ENCODE measurements at places on chromosomes 16 and 17.

DNA sequence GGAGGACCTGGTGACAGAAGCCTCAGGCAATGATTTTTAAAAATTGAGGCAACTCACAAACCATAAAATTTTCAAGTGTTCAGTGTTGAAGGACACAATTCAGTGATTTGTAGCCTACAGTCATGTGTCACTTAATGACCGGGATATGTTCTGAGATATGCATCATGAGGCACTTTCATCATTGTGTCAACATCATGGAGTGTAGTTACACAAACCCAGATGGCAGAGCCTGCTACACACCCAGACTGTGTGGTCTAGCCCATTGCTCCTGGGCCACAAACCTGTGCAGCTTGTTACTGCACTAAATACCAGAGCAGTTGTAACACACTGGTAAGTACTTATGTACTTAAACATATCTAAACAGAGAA, 1.6 kb downstream of the PRSS41 start:
- no peak for DNase-seq

DNA sequence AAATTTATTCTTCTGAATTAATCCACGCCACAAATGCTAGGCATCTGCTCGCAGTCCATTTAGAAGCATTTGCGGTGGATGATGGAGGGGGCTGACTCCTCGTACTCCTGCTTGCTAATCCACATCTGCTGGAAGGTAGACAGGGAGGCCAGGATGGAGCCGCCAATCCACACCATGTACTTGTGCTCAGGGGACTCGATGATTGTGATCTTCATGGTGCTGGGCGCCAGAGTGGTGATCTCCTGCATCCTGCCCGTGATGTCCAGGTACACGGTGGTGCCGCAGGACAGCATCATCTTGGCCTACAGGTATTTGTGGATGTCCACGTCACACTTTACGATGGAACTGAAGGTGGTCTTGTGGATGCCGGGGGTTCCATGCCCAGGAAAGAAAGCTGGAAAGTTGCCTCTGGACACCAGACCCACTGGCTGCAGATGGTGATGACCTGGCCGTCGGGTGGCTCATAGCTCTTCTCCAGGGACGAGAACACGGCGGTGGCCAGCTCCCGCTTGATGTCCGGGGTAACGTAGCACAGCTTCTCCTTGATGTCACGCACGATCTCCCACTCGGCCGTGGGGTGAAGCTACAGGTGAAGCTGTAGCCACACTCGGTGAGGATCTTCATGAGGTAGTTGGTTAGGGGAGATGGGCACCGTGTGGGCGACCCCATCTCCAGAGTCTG, 7.5 kb upstream of the HEATR3 start:
- no peak for DNase-seq

- DNase-seq = no peak
Observed at GRCh38 chr17:68450801-68451200, 6.5 kb downstream of the WIPI1 start.

GRCh38 chr16:70646260-70647241, at the start of gene IL34:
IL34 (plus strand) TSS chr16:70646559; CDS start chr16:70646948, 389 bp downstream.
- peak; percentile 79 for DNase-seq

DNA sequence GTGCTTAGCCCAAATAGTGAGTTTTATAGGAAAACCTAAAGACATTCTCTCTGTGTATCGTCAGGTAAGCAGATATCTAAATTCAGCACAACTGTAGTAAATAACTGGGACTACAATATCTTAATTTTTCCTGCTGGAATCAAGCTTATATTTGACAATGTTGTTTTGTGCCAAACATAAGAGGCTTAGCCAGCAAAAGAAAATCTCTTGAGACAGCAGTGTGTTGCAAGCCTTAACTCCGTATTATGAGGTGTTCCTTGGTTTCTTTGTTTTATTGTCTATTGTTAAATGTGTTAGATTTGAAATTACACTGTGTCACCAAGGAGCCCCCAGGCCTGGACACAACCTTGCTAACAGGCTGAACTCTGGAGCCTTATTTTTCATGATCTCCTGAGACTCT, 1570.6 kb upstream of the GOT2 start:
- no peak for DNase-seq

GRCh38 chr17:4789701-4789950, 862 bp downstream of the GLTPD2 start:
- no peak for DNase-seq

DNA sequence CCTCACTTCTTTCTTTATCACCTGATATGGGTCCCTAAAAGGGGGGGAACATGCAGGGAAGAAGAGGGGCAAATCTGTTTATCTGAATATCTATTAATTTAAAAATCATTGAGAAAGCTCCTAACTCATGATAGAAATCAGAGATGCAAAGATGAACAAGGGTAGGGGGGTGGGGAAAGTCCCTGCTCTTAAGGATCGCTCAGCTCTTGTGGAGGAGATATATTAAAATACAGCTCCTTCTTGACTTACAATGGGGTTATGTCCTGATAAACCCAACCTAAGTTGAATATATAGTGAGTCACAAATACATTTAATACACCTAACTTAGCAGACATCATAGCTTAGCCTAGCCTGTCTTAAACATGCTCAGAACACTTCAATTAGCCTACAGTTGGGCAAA, 237.5 kb downstream of the MAF start:
- no peak for DNase-seq

DNA sequence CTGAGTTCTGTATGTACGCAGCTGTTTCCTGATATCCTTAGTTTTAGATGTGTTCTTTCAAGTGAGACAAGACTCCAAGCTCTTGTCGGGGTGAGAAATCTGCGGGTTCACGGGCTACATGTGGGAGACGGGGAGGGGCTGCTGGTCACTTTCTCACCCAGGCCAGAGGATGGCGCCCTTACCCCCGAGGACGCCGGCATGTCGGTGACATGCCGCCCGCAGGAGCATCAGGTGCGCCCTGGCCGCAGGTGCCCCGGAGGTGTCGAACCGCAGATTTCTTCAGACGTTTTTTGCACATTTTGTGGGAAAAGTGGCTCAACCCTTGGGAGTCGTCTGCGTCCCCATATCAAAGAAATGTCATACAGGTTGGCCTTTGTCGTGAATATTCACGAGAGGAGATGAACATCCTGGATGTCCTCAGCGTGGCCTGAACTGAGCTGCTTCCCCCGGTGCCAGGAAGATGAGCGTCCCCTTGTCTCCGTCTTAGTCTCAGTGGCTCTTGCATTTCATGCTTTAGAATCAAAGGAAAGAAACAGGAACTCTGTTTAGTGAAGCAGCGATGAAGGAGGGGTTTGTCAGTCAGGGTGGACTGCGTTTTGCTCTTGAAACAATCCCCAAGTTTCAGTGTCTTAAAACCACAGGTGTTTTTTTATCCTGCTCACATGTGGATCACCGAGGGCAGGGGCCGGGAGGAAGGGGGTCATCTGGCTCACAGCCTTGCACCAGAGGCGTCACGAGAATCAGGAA, 75.4 kb upstream of the ZNF750 start:
- no peak for DNase-seq

- no peak for DNase-seq
Observed at GRCh38 chr17:7260651-7261378, 1.5 kb downstream of the CLDN7 start.

DNA sequence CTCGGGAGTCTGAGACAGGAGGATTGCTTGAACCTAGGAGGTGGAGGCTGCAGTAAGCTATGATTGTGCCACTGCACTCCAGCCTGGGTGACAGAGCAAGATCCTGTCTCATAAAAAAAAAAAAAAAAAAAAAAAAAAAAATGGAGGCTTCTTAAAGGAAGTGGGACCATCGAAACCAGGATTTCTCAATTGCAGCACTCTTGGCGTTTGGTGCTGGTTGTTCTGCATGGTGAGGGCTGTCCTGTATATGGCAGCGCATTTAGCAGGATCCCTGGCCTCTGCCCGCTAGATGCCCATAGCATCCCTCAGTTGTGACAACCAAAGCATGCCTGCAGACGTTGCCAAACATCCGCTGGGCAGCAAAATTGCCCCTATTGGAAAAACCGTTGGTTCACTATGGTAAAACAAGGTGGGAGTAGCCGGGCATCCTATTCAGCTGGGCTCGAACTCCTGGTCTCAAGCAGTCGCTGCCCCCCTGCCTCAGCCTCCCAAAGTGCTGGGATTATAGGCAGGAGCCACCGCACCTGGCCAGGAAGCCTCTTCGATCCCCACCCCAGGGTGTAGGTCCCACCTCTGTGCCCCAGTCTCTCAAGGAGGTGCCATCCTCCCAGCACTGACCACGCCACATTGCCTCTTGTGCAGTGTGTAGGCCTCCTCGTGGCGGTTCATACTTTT, 6.5 kb upstream of the NPIPB7 start:
- DNase-seq = no peak

GRCh38 chr17:82876602-82877379, 37.0 kb upstream of the ZNF750 start:
- no peak for DNase-seq

All from NCI-H1436 (cell line).